ENCODE measurements at places on chromosomes 2 and 18.
A peak's percentile ranks its signal among the peaks of the same experiment; 100 is the strongest.

GRCh38 chr18:29191263-29191662, 1014.3 kb upstream of the CDH2 start:
- DNase-seq, result no peak

DNA sequence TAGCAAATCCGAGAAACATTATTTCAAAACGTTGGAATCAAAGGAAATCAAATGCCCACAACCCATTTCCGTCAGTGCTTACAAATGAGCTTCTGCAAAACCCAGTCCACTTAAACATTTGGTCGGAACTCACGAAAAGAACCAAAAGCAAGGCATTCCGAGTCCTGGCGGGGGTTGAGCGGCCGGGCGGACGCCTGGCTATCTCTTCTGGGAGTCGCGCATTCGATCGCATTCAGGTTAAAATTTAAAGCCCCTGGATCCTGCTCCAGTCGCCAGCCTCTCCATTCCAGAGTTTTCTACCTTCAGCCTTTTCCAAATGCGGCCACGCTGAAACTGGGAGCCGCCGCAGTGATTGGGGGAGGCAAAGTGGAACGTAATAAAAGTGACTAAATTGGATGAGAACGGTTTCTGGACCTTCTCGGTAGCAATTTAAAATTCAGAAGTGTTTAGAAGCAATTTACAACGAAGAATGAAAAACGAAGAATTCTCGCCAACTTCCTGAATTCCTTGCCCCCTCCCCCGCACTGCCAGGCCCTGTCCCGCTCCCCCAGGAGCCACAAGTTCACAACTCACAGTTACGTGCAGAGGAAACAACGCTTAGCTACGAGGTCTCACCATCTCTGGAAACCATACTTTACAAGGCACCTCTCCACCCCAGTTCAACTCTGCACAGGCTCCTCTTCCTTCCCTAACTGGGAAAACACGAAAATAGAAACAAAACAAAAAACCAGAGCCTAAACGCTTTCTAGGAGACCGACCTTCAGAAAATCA, 1.7 kb upstream of the GATA6 start:
- no peak for DNase-seq

- no peak for DNase-seq
Observed at GRCh38 chr2:231364961-231365810, 30.3 kb upstream of the B3GNT7 start.

DNA sequence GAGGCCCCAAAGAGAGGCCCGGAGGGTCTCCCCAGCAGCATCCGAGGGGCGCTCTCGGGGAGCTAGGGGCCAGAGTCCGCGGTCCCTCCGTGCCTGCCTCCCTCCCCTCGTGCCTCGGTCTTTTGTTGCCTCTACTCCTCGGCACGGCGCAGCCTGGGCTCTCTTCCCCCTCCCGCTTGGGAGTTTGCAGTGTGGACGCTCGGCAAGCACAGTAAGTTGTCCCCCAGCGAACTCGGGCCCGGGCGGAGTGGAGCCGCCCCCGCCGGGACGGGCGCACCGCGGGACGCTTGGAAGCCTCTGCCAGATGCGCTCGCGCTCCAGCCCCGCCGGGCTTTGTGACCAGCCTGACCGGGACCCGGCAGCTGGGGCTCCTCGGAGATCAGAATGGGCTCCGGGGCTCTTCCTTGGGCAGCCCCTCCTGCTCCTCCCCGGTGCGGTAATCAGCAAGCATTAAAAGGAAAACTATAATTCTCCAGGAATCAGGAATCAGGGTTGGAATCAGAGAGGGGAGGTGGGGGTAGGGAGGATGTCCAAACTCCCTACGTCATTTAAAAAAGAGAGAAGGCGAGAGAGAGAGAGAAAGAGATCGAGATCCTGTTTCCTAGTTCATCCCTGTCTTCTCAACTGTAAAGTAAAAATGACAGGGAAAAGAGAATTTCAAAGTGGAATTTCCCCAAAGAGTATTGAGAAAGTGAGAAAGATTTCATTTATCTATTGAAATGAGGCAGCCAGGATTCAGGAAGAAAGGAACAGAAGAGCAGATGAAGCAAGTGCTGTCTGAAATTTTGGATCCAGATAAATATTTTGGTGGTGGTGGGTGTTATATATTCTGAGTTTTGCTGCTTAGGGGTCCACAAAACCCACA, 786 bp upstream of the TMEM200C start:
- peak; percentile 71 for DNase-seq

DNA sequence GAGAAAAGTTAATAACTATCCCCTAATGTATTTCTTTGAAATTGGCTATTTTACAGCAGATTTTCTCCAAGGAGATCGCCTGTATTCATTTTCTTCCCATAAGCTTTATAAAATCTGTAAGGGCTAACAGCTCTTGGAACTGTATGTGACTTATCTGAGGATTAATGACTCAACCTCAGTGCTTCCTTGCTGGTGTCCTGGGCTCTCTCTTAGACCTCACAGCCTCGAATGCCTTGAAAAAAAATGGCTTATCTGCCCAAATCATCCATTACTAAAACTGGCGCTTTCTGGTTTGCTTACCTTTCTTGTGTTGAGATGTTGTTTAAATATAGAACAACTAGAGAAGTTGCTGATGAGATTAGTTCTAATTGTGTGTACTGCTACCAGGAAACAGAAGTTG, 713.6 kb downstream of the SLC4A3 start:
- no peak for DNase-seq

- no peak for DNase-seq
Observed at GRCh38 chr2:120601566-120601965, 134.1 kb upstream of the GLI2 start.

DNA sequence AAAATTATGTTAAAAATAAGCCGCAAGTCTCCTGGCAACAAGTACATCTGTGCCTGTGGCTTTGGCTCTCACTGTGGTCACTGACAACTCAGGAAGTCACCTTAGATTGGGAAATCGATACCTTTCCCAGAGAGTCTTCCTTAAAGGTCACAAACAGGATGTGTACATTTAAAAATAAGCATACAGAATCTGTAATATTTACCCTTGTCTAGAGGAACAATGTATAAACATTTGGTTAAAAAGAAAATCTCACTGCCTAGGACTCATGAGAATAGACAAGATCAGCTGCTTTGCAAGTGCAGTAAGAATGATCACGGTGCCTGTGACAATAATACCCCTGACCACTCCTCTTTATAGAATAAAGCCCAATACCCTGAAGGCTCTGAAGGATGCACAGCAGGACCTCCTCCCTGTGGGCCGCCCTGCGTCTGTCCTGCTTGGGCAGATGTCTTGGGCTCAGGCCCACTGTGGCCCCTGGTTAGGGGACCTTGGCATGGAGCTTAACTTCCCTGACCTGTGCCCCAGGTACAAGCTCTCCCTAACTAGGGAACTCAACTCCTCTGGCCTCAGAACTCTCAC, 98.0 kb upstream of the MGAT4A start:
- DNase-seq, result no peak

GRCh38 chr18:10229458-10229857, 225.0 kb upstream of the APCDD1 start:
- no peak for DNase-seq

GRCh38 chr18:36830158-36830495, 1.2 kb downstream of the KIAA1328 start:
- DNase-seq, result no peak

GRCh38 chr2:124560592-124561112, 535.6 kb downstream of the CNTNAP5 start:
- no peak for DNase-seq

DNA sequence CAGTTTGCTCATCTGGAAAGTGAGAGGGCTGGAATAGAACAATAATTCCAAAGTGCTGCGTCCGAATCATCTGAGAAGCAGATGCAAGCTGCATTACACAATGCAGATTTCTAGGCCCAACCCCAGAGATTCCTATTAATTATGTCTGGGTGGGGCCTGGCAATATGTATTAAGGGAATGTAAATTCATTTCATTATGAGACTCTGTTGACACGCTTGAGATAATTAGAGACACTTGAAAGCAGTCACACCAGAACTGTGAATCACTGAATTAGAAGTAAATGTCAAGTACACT, 54.7 kb upstream of the HK2 start:
- no peak for DNase-seq

DNA sequence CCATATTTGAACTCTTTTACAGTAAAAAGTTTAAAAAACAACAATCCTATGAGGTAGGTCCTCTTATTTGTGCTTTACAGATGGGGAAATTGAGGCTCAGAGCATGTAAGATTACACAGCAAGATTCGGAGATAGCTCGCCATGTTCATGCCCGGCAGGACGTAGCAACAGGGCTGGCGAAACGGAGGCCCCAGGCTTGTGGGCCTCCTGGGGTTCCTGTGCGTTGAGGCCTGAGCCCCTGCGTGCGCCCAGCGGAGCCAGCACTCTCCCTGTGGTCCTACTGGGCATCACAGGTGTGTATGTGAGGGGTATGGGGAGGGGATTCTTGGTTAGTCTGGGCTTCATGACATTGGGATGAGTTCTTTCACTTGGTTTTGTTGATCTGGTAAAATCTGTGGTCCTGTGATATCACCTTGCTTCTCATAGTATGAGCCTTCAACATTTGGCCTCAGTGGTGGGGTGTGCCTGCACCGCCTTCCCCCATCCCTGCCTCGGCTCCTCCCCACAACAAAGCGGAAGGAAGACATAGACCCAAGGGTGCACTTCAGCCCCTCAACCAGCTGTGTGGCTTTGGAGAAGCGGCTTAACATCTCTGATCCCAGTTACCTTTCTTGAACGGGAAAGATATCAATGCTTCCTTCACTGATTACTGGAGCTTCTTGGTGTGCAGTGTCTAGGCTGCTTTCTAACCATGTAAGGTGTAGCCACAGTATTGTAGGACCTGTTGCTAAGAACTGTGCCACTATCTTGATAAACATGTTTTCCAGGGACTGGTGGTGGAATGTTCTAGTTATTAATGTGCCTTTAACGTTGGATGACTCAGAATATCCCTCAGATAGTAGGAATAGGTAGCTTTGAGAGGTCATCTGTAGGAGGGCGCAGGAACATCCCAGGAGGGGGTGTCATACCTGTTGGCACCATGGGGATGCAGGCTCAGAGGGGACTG, 37.2 kb downstream of the HPCAL1 start:
- DNase-seq, result no peak

All from DMS79 (cell line).